Central memory CD4-positive, alpha-beta T cell (primary cell): ENCODE measurements at places on chromosomes 16 and 17.

- DNase-seq: no peak
Observed at GRCh38 chr17:40812639-40813038, 9.8 kb downstream of the KRT10 start.

DNA sequence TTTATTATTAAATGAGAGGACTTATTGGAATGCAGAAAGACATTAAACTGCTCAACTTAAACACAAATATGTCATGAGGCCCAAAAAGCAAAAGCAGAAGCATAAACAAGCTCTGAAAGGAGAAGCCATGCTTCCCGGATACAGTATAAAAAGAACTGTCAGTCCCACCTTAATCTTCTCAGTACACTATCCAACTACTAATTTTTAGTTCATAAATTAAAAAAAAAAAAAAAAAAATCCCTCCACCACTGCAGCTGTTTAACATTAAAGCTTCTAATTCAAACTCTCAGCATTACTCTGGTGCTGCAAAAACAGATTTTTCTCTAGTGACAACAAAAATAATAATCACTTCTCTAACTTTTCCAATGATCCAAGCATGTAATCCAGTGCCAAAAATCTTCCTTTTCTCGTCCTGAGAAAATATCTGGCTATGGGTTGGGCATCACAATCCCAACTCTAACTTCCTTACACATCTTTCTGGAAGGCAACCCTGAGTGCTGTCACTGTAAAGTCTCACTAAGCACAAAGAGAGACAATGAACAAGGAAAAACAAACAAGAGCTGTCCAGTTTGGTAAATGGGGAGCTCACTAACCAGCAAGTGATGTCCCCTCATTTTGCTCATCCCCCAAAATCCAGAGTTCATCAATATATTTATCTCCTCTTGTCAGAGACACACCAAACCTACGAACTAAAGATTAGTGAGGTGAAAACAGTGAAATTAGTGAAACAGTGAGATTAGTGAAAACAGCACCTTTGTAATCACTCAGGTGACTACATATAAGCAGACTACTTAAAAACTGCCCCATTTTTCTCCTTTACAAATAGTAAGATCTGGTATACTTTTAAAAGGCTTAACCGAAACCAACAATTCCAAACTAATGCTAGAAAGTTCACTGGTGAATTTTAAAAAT, 5.5 kb downstream of the USP32 start:
- no peak for DNase-seq

- no peak for DNase-seq
Observed at GRCh38 chr16:66004699-66005098, 361.8 kb upstream of the CDH5 start.

- no peak for DNase-seq
Observed at GRCh38 chr17:68054296-68054900, 18.9 kb downstream of the KPNA2 start.

DNA sequence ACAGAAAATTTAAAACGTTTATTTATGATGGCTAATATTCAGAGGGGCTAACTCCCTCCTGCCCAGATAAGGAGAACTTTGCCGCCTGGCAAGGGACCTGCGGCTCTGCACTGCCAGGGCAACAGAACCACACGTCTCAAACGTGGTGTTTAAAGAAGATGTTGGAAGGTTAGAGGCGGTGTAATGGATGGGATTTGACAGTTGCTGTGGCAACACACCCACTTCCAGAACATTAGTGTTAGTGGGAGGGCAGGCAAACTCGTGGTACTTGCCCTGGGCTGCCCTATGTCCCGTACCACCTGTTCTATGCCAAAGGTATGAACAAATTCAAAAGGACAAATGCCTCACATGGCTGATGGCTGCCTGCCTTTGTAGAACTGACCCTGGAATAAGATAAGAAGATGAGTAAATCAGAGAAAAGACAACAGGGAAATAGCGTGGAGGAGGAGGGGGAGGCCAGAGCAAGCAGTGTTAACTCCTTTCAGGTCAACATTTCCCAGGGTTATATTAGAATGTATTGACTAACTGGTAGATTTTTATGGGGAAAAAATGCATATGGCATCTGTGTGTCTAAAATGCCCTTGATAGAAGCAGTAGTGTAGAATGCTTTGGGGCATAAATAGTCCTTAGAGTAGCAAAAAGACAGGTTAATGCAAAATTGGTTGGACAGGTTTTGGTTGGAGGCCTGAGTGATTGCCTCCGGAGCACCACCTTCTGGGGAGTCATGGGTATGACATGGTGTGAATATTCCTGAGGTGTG, 30.8 kb downstream of the HLF start:
- DNase-seq: peak; percentile 51

- DNase-seq: no peak
Observed at GRCh38 chr16:64887651-64888050, 234.2 kb downstream of the CDH11 start.

GRCh38 chr17:39462631-39463375, 1.5 kb downstream of the CDK12 start:
- DNase-seq: no peak

DNA sequence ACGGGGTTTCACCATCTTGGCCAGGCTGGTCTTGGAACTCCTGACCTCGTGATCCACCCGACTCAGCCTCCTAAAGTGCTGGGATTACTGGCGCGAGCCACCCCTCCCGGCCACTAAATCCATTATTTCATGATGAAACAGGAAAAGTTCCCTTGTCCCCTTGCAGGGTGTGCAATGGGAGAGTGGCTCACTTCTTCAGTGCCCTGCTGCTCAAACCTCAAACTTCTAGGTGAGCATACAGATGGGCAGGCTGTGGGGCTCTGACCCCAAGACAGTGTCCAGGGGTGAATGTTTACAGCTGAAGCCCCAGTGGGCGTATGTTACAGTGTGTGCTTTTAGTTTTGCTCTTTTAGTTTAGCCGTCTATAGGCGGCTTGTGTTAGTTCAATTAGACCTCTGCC, 34.7 kb downstream of the GJC1 start:
- no peak for DNase-seq

DNA sequence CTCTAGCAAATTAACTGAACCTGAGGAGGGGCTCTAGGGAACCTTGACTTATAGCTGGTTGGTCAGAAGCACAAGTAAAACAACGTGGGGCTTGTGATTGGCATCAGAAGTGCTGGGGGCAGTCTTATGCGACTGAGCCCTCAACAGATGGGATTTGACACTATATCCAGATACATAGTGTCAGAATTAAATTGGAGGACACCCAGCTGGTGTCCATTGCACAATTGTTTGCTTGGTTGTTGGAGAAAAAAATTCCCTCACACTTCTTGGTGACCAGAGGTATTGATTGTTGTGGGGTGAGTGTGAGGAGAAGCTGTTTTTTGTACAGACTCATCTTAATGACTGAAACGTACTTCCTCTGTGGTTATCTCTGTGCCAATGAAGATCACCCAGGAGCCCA, 59.7 kb downstream of the NTN1 start:
- no peak for DNase-seq

DNA sequence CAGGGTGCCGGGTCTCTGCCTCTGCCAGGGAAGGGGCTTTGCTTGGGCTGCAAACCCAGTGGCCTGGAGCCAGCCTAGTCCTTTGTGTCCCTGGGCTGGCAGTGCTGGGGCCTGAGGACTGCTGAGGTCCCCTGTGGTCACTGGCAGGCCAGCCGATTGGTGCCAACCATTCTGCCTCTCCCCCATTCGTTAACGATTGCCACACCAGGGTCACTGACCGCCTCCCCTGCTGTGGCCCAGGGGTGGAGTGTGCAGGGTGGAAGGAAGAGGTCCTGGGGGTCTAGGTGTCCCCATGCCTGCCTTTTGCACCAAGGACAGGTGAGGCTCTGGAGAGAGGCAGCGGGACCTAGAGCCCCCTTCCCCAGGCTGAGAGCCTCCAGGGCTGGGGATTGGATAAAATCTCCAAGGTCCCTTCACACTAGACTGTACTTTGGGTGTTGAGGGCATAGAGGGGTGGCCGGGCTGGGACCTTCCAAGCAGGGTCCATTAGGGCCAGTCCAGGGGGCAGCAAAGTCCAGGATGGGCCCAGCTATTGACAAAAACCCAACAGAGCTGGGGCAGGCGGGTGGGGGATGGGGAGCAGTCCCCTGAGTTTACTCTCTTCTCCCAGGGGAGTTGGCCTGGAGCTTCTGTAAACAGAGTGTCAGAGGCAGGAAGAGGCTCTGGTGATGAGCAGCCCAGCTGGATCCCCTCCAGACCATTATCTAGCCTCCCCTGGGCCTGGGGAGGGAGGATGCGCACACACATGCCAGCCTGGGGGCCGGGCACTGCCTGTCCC, 1.1 kb downstream of the VASN start:
- DNase-seq: no peak

GRCh38 chr16:88640039-88640495, 1.7 kb downstream of the IL17C start:
- no peak for DNase-seq

- no peak for DNase-seq
Observed at GRCh38 chr17:33151565-33151964, 141.5 kb downstream of the ASIC2 start.

- no peak for DNase-seq
Observed at GRCh38 chr16:71350821-71351557, 7.5 kb upstream of the CALB2 start.

GRCh38 chr17:72726936-72727335, 365.6 kb downstream of the SLC39A11 start:
- peak; percentile 44 for DNase-seq

DNA sequence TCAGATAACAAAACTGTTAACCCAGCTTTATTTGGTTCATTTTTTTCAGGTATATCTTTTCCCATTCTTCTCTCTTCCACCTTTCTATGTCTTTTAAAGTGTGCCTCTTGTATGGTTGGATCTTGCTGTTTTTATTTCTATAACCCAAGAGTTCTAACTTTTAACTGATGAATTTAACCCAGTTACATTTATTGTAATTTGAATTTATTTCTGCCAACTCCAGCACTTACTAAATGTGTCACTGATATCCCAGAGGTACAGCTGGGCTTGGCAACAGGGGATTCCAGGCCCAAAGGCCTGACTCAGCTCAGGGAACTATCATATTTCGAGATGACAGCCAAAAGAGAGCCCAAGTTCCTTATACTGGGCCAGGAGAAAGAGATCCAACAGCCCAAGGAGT, 200.1 kb downstream of the GSG1L start:
- no peak for DNase-seq

- DNase-seq: no peak
Observed at GRCh38 chr16:154217-155030, 2.0 kb downstream of the HBZ start.

GRCh38 chr17:74785981-74786360, 9.8 kb upstream of the NAT9 start:
- no peak for DNase-seq

- no peak for DNase-seq
Observed at GRCh38 chr17:42775534-42776098, 2.4 kb downstream of the VPS25 start.

DNA sequence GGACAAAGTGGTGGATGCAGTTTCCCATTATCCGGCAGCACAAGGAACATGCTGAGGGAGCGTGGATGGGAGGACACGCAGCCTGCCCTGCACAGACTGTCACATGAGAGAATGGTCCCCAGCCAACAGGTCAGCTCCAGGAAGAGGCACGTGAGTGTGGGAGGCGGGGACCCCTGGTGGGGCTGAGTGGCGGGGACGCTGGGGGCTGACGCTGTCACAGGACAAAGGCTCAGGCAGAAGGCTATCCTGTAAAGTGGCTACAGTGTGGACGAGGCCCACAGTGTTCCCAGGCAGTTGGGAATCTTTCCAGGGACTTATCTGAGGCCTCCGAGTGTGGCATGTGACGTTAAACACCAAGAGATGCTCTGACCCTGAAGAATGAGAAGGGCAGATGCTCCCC, 30.4 kb downstream of the MBTPS1 start:
- no peak for DNase-seq

- DNase-seq: no peak
Observed at GRCh38 chr16:47780213-47780875, 319.2 kb downstream of the PHKB start.

DNA sequence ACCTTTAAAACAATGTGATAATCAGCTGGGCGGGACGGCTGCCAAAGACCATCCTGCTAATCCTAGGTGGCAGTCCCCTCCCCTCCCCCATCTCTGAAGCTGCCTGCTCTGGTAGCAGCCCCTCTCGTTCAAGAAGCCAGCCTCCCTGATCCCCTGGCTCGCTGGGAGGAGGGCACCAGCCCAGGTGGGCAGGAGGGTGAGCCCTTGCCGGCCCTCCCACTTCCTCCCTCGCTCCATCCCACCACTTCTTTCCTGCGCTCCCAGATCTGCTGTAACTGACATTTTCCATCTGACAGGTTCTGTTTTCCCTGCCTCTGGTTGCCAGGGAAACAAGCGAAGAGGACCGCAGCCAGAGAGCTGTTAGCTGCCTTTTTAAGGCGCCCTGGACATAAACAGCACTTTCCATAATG, 155.7 kb upstream of the TNRC6C start:
- DNase-seq: no peak

- DNase-seq: no peak
Observed at GRCh38 chr17:72416054-72416675, 295.3 kb downstream of the SOX9 start.

DNA sequence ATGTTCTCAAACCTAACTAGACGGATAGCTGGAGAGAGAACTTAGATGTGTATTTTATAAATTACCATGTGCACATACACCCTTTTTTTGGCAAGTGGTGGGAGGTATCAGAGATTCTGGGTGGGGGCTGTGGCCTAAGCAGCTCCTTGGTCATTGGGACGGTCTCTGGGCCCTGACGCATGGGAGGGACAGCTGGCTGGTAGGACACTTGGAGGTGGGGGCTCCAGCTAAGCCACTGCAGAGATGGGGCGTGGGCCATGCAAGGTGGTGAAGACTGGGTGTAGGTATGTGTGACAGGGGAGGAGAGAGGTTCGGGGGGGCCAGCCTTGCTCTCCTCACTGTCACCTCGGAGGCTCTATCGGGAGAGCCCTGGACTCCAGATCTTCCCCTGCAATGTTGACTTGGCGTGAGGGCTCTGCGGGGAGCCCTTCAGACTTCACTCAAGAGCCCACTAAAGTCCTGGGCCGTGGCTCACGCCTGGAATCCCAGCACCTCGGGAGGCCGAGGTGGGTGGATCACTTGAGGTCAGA, 17.1 kb downstream of the C1QTNF1 start:
- DNase-seq: no peak

DNA sequence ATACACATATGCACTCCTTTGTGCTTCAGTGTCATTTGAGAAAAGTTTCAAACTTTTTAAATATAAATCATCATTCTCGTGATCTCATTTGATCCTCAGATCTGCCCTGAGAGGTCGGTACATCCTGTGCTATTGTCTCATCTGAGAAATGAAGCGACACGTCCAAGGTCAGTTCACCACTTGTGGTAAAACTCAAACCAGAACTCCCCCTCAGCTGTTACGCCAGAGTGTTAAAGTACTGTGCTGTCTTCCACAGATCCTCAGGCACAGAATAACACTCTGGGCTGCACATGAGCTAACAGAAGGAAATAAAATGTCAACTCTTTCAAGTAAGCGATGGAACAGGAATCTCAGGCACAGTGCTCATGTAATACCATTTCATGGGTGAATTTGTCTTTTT, 31.4 kb downstream of the ANKFN1 start:
- no peak for DNase-seq

GRCh38 chr16:4081047-4081446, 35.2 kb downstream of the ADCY9 start:
- no peak for DNase-seq
